G401 (cell line): ENCODE measurements at places on chromosomes 3 and 15. TPM values are rescaled to one million over a fixed set of nuclear protein-coding genes. Genes with fewer than 3 reads are reported as not detected.

GRCh38 chr15:93247466-93248121, 158.6 kb upstream of the RGMA start:
- no peak for DNase-seq

GRCh38 chr15:40301467-40302179, 6.1 kb downstream of the PLCB2 start:
- no peak for DNase-seq

P2RY14 gene
- total RNA-seq = not detected in 2 replicates

PP2D1 gene
- not detected in 2 replicates for total RNA-seq

- DNase-seq = no peak
These were observed 37.8 kb upstream of the IL20RB start for GRCh38 chr3:136919799-136920580.

DNA sequence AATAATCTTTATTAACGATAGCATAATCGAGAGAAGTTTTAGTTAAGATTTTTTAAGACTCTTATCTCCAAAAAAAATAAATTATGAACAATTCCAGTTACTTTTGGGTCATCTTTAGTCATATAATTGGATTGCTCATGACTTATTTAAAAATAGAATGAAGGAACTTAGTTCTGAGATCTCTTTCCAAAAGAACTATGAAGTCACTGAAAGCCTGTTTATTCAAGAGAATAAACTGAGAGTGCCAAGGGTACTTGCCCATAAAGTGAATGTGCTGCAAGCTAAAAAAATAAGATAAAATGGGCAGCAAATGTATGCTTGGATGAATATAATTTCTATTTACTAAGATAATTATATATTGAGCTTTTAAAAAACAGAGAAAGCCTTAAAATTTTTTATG, 176.5 kb upstream of the PLSCR5 start:
- DNase-seq = peak; percentile 64

MAP2K5 gene
- total RNA-seq = 32.1 and 46.6 TPM in 2 replicates

DNA sequence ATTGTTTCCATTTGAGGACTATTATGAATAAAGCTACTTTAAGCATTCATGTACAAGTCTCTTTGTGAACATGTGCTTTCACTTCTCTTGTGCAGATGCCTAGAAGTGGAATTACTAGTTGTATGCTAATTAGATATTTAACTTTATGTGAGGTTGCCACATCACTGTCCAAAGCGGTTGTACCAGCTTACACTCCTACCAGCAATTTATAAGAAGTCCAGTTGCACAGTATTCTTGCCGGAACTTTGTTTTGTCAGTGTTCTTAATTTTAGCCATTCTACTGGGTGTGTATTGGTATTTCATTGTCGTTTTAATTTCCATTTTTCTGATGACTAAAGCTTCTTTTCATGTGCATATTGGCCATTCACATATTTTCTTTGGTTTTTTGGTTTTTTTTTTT, 29.1 kb downstream of the SEMA3G start:
- no peak for DNase-seq

LNP1 gene
- 2.2 and 3.6 TPM in 2 replicates for total RNA-seq

- DNase-seq = no peak
These were observed 15.5 kb downstream of the ATG3 start for GRCh38 chr3:112546216-112546759.

- no peak for DNase-seq
These were observed 597 bp downstream of the P2RY12 start for GRCh38 chr3:151383956-151384355.

LRRC31 gene
- total RNA-seq = not detected in 2 replicates

DNA sequence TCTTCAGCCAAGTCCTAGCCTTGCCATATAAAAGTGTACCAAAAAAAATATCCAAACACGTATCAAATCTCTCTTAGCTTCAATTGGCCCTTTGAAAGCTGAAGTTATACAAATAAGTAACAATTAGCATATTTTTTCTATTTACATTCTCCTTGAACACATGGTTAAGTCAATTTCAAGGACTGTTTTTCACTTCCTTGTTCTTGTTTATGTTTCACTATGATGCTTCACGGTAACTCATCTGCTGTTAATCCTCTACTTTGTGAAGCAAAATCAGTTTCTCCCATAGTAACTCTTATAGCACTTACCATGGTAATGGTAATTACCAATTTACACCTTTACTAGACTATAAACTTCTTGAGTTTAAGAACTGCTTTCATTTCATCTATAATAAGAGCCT, 10.6 kb upstream of the SPRED1 start:
- DNase-seq = no peak
